Fibroblast of skin of abdomen (primary cell): ENCODE measurements at places on chromosomes 6 and 20.

- DNase-seq = no peak
These were observed 19.3 kb downstream of the ZNF334 start for GRCh38 chr20:46494077-46494476.

GRCh38 chr6:130322673-130323268 is 43.0 kb upstream of the TMEM200A start:
- peak; percentile 65 for DNase-seq

DNA sequence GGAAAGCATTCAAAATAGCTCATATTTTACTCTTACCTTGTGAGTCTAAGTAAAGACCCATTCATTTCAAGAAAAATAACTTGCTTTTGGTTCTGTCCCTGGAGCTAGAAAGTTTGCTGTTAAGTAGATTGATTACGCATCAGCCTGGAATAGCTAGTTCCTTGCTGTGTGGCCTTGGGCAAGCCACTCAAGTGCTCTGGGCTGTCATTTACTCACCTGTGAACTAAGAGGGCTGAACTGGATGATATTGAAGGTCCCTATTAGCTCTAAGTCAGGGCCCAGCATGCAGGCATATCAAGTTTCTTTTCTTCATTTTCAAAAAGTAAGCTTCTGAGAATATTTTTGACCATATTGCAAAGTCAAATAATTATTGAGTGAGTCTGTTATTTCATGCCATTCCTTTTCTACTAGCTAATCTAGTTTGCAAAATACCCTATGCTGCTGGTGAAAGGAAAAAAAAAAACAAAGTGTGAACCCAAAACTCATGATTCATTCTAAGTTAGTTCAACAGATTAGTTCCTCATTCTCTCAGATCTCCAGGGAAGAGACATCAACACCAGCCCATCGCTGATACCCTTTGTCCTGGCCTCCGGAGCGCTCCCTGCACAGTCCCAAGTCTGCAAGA is 106.5 kb upstream of the GMDS start:
- DNase-seq = peak; percentile 70

DNA sequence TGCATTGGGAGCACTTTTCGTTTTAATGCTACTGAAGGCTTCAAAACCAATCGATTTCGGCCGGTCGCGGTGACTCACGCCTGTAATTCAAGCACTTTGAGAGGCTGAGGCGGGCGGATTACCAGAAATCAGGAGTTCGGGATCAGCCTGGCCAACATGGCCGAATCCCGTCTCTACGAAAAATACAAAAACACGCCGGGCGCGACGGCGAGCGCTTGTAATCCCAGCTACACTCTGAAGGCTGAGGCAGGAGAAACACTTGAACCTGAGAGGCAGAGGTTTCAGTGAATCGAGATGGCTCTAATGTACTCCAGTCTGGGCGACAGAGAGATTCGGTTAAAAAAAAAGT is 58.4 kb downstream of the TRIM38 start:
- peak; percentile 77 for DNase-seq

DNA sequence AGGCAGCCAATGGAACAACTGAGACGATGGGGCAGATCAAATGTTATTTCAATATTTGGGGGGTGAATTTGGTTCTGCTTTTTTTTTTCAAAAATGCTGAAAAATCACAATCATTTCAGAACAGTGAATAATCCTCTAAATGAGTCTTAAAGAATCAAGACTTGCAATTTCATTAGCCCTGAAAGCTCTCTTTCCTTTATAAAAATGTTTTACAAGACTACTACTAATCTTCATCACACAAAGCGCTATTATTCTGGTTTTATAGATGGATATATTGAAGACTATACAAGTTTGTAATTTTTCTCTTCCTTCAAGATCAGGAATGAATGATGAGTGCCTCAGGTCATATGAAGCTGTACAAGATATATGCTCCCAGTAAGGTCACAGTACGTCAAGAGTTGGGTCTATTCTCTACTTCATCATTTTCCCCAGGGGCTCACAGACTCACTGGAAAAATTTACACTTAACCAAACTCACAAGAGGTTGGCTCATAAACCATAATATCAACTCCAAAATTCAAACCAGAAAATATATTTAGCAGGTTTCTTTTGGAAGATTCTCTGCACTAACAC is 19.5 kb downstream of the RNF24 start:
- no peak for DNase-seq

DNA sequence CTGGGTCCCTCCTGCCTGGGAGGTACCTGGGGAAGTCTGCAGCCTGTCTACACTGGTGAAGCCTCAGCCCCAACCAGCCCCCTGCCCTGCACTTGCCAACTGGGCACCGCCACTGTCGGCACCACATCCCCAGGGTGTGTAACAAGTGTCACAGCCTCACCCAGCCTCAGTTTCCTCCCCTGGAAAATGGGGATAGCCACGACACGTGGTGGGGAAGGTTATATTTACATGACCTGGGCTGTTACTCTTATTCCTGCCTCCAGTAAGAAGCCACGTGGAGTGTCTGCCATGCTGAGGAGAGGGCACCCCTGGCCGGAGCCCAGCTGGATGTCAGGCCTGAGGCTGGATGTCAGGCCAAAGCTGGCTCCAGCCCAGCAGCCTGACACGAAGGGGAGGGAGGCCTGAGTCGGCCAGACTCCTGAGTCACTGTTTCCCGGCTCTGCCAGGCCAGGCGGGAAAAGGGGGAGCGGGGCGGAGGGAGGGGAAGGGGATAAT is 44.9 kb downstream of the SNAI1 start:
- peak; percentile 87 for DNase-seq

DNA sequence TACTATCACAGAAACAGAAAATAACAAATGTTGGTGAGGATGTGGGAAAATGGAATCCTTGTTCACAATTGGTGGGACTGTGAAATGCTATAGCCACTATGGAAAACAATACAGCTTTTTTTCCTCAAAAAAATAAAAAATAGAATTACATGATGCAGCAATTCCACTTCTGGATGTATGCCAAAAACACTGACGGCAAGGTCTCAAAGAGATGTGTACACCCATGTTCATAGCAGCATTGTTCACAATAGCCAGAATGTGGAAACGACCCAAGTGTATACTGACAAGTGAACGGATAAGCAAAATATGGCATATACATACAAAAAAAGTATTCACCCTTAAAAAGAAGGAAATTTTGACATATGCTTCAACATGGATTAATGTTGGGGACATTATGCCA is 213.4 kb downstream of the KHDC1L start:
- no peak for DNase-seq

DNA sequence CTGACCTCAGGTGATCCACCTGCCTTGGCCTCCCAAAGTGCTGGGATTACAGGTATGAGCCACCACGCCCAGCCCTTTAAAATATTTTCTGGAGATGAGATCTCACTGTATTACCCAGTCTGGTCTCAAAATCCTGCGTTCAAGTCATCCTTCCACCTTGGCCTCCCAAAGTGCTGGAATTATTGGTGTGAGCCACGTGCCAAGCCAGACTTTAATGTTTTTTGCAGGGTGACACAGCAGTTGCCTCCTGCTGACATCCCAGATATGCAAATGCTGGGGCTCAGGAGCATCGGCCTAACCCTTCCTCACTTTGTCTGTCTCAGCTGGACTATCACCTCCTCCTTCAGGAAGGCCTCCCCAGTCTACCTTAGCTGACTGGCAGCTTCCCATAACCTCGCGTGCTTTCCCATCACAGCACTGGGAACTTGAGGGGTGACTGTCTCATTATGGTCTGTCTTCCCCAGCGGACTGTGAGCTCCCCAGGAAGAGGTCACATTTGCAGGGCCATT is 14.3 kb upstream of the ID1 start:
- DNase-seq = no peak

DNA sequence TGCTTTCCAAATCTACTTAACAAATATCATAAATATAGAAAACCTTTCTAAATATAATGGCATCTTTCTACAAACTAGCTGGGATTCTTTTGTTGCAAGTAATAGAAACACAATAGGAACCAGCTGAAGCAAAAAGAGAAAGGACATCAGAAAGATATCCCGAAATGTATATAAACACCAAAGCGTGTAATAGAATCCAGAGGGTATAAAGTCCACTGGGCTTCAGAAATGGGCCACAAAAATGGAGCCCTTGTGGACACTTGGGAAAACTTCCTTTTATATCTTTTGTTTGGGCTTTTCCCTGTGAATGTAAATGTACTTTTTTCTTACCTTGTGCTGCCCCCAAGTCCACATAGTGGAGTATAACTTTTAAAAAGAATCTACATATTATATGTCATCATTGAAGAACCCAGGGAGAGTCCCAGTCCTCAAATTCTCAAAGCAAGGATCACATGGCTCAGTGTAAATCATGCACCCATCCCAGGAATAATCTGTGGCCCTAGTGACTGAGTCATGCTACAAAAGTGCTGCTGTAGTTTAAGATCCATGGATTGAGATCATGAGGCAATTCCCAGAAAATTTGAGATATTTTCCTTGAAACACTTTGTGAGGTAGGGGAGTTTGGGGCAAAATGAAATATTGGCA is 457.0 kb downstream of the EPM2A start:
- DNase-seq = peak; percentile 52

- DNase-seq = no peak
These were observed 193.6 kb downstream of the NFATC2 start for GRCh38 chr20:51348876-51349275.

DNA sequence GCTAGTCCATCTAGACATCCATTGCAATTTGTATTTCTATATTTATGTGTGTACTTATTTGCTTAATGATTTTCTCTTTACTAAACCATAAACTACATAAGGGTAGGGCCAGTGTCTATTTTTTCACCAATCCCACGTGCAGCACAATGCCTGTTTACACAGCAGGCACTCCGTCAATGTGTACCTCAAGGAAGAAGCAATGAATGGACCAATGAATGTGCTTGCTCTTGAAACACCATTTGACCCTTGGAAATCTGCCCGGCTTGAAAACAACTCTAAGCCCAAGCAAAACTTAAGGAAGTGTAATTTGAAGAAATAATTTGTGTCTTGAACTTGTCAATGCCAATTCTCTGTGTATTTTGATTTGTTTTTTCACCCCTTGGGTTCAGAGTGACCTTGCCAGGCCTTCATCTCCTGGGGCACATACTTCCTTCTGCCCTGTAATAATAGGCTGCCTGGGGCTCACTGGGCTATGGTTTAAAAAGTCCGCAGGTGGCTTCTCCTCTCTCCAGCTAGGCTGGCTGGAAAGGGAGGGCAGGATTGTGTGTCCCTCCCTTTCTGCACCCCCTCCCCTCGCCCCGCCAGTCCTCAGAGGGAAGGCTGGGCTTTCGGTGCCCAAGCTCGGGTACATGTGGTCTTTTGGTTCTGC is 140.8 kb upstream of the ARMC2 start:
- no peak for DNase-seq

DNA sequence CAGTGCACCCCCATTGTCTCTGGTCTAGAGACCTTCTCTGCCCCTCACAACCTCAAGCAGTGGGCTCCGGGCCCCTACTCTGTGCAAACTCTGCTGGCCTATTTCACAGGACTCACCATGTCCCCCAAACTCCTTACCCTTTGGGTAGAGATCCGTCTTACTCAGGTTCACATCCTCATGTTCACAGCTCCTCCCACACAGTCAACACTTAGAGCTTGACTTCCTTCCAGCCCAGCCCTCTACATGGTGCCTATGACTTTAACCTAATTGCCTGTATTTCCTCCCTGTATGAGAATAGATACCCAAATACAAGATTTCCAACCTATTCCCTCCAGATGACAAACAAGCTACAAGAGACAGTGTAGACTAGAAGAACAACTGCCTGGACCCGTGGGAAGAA is 528.6 kb upstream of the JARID2 start:
- DNase-seq = no peak

- DNase-seq = peak; percentile 50
These were observed 129.5 kb upstream of the PTPN1 start for GRCh38 chr20:50380697-50381040.

DNA sequence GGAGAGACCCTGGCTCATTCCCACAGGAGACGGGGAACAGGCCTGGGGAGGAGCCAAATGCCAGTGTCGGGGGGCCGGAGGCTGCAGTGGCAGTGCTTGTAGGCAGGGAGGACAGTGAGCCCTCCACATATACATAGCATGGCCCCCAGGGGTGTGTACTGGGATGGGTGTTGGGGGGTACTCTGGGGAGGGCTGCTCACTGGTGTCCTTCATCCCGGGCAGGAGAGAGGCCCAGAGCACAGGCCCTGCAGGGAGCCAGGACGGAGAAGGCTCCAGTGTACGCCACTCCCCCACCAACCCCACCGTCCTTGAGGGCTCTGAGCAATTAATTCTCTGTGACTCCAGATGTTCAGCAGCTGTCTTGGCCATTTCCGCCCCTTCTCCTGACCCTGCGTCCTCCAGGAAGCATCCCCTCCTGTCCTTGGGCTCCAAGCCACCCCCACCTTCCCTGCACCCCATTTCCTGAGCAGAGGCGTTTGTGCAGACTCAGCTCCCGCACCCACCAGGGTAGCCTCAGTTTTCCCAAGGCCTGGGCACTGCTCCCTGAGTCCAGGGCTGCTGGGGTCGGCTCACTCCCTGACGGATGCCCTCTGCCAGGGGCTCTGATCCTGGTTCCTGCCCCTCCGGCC is 3.4 kb upstream of the ABHD16B start:
- no peak for DNase-seq

DNA sequence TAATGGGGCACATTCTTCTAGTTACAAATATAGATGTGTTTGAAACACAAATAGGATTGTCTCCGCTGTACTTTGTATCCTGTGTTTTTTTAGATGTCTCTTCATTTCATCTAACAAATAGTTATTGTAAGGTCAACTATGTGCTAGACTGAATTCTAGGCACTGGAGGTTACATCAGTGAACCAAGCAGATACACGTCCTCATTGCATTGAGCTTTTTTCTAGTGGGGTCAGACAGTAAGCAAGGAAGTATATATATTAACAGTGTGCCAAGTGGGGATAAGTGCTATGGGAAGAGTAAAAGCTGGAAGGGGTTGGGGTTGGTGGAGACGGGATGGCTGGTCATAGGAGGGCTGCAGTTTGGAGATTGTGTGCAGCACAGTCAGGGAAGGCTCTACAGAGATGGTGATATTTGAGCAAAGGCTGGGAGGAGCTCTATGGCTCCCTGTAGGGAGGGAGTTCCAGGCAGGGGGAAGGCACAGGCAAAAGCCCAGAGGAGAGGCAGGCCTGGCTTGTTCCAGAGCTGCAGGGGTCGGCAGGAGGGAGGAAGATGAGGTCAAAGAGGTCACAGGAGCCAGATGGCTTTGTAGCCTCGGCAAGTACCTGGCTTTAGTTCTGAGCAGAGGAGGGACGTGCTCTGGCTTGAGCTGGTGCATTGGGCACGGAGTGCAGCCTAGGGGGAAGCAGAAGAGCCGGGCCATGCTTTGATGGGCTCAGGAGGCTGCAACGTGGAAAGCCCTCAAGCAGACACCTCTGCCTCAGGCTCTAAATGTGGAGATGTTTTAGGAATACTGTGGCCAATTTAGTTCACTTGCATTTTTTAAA is 152.3 kb downstream of the ZDHHC14 start:
- DNase-seq = no peak

DNA sequence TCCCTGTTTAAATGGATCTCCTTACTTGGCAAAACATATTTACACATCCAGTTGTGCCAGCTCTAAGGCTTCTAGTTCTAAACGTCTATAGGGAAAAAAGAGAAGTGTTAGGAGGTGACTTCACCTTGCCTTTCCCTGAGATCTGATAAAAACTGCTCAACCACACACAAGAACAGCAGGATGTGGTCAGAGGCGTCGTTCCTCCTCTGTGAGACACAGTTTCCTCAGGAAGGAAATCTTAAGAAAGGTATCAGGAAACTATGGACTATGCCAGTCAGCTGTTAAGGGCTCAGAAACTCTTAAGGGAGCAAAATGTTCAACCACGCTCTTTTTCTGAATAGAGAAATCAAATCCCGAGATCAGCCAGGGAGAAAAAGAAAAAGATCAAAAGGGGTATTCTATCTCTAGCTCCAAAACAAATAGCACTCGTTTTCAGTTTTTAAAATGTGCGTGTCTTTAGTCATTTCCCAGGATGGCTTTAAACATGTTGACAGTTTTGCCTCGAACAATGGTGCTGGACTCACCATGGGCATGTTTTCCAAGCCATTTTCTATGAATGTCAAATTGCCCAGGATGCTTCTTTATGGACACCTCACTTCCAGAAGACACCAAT is 154.5 kb downstream of the HACE1 start:
- DNase-seq = peak; percentile 67
